ENCODE measurements at places on chromosomes 4 and X. TPM values are rescaled to one million over a fixed set of nuclear protein-coding genes. Genes with fewer than 3 reads are reported as not detected.

Gene H2BW2
- total RNA-seq, result not detected

DNA sequence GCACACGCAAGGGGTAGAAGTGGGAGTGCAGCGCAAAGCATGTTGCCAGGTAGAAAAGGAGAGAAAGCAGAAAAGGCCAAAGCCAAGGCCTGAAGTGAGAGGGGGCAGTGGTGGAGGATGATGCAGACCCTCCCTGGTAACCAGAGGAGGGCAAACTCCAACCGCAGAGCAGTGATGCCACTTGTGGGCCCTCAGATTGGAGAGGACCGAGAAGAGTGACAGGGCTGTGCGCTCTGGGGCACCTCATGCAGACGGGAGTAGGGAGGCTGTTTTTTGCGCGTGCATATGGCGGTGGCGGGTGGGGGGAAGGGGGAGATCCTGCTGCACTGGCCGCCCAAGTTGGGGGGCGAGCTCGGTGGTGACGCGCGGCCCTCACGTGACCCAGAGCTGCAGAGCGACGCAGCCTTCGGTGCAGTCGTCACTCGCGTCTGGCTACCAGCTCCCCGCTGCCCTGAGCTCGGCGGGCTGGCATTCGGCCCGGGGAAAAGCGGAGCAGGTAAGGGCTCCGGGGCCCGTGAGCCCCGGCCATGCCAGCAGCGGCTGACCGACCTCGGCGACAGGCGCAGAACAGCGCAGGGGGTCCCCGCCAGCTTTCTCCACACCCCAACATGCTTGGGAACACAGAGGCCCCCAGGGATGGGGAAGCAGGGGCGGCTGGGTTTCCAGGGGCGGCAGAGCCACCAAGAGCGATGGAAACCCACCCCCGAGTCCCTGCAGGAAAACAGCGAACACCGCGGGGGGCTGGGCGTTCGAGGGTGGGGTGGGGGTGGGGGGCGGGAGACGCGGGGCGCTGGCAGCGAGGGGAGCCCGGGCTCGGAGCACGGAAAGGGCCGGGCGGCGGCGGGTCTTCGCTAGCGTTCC, at the start of gene BEX3:
Gene BEX3, plus strand, starts transcription at position 421 of the 861 bp plus-strand sequence. CDS start 984 bp downstream, outside the sequence.
- DNase-seq, result no peak

GRCh38 chr4:41532882-41533281, 5.1 kb upstream of the LIMCH1 start:
- no peak for DNase-seq

GRCh38 chr4:54645830-54646229, 11.9 kb upstream of the KIT start:
- DNase-seq, result no peak

Gene NLRP2B
- not detected for total RNA-seq

DNA sequence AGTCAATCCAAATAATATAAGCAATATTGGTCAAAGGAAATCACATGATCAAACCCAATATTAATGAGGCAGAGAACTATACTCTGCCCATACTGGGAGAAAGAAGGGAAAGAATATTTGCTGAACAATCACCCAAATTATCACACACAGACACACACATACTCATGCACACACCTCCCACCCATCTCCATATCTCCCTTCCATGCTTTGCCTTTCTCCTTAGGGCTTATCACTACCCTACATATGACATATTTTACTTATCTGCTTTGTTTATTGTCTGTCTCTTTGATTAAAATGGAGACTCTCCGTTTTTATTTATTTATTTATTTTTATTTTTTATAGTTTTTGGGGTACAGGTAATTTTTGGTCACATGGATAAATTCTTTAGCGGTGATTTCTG, 112.9 kb upstream of the NHS start:
- DNase-seq, result no peak

GRCh38 chr4:56786955-56787354, 34.5 kb downstream of the SPINK2 start:
- no peak for DNase-seq

- DNase-seq, result no peak
Observed at GRCh38 chrX:68461093-68461492, 27.8 kb upstream of the OPHN1 start.

All from thymus (tissue), 14 donors.